HAP-1 (cell line): ENCODE measurements at places on chromosomes 7 and 10.

GRCh38 chr7:34117573-34117972 is 212.2 kb downstream of the BMPER start:
- no peak for DNase-seq

DNA sequence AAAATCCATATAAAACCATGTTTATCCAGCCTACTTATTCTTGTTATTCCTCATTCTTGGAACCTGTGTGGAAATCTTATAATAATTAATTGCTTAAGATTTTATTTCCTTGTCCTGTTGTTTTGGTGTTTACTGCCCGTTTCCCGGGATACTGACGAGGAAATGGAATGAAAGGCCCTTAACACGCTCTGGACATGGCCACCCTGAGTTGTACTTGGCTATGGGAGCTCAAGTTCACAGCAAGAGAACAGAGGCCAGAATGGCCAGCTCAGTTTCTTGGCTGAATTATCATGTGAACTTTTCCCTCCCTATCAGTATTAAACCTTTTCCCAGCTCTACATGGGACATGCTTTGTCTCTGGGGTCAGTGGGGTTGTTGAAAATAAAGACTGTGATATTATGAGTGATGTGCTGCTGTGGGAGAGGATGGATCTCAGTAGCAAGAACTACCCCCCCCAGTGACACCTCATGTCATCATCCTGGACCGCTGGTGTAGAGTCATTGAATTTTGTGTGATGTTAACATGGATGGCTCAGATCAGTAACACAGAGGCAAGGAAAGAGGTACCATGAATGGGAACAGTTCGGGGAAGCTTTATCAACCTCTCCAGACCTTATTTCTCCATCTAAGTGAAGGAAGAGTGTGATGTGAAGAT is 87.0 kb upstream of the IGFBP3 start:
- no peak for DNase-seq

- DNase-seq, result peak; percentile 69
Measured at GRCh38 chr10:42836771-42837468, 54.3 kb downstream of the BMS1 start.

DNA sequence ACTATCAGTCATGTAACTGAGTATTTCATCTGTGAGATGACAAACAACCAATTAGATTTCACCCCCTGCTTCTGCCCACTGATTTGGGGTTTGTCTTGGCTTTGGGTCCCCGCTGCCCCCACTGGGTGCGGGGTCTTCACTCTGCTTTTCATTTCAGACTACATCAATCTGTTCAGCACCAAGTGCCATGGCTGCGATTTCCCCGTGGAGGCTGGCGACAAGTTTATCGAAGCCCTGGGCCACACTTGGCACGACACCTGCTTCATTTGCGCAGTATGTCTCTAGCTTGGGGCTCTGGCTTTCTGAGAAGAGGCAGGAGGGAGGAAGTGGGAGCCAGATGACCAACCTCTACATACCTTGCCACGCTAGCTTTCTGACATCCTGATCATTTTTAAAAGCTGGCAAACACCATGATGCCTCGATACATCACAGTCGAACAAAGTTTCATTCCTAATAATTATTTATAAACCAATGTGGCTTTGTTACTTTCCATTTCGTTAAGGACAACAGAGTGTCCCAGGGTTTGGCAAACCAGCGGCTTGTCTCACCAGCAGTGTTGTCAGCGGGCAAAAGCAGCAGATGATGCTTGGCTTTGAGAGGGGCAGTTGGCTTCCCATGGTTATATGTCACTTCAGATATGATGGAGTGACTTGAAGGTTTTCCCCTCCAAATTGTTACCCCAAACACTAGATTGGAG is 30.3 kb upstream of the BMPR1A start:
- DNase-seq, result no peak

DNA sequence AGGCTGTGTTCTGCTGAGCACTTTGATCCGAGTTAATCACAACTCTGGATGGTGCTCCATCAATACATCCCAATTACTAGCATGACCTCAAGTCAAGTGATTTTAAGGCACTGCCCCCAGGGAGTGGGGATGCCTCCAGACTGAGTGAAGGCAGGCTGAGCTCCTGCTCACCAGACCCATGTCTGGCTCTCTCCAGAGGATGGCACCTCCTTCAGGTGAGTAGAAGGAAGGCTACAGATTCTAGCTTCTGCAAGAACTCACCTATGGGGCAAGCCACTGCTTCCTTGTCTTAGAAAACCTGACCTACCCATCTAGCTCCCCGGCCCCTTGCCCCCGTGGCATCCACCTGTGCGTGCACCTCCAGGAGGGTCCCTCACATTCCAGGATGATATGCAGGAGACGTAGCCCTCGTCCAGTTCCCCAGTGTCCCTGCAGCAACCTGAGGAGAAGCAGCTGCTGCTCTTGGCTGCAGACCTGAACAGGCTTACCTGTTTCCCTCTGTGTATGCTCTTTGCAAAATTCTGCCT is 390.3 kb downstream of the GRID1 start:
- no peak for DNase-seq

GRCh38 chr10:102408728-102409603 is 9.6 kb downstream of the PSD start:
- DNase-seq, result peak; percentile 51

DNA sequence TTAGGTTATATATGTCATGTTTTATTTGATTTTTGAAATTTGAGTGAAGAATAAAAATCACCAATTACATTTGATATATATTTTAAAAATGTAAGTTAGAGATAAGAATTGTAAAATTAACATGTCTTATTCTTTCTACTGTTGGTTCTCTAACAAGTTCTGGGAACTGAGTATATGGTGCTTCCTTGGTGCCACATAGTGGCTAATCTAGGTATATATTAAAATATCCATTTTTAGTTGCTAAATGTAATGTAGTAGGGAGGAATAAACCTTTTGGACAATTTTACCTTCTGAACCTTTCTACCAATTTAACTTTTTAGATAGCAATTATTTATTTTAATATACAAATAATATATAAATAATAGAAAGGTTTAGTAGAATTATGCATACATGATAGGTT is 17.5 kb downstream of the CFAP69 start:
- peak; percentile 47 for DNase-seq

- DNase-seq, result no peak
Measured at GRCh38 chr10:19453967-19454366, 362.3 kb upstream of the PLXDC2 start.

DNA sequence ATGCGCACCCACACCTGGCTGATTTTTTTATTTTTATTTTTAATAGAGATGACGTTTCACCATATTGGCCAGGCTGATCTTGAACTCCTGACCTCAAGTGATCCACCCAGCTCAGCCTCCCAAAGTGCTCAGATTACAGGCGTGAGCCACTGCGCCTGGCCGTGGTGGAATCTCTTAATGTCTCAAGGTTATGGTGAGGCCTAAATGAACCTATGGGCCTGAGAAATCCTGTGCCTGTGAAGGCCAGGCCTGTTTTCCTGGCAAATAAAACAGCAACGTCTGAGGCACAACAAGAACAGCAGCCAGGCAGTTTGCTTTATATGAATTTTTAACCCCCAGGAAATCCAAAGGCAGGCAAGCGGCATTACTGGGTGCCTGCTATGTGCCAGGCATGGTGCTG is 297.5 kb upstream of the ZMIZ1 start:
- DNase-seq, result no peak

- DNase-seq, result no peak
Measured at GRCh38 chr7:108598914-108599580, 29.4 kb downstream of the DNAJB9 start.

- no peak for DNase-seq
Measured at GRCh38 chr7:52656098-52656497, 379.3 kb upstream of the POM121L12 start.

- DNase-seq, result no peak
Measured at GRCh38 chr10:44921061-44921460, 9.9 kb downstream of the TMEM72 start.

- DNase-seq, result no peak
Measured at GRCh38 chr10:89644691-89644966, 413 bp downstream of the PANK1 start.

DNA sequence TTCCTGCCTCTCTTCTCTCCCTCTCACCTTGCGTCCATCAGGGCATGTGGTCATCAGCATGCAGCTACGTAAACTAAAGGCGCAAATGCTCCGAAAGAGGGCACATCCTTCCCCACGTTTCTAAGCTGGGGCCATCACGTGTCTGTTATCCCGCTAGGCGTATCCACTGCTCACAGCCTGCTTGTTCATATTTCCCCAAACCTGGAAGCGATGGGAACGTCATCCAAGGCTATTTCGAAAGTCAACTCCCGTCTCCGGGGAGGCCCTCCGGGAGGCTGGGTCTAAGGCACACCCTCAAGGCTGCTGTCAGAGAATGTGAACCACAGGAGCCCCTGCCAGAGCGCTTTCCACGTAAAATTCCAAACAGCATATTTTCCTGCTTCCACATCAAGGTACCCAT is 199.2 kb downstream of the DIP2C start:
- no peak for DNase-seq

- DNase-seq, result no peak
Measured at GRCh38 chr10:23363793-23364135, 19.2 kb upstream of the C10orf67 start.

DNA sequence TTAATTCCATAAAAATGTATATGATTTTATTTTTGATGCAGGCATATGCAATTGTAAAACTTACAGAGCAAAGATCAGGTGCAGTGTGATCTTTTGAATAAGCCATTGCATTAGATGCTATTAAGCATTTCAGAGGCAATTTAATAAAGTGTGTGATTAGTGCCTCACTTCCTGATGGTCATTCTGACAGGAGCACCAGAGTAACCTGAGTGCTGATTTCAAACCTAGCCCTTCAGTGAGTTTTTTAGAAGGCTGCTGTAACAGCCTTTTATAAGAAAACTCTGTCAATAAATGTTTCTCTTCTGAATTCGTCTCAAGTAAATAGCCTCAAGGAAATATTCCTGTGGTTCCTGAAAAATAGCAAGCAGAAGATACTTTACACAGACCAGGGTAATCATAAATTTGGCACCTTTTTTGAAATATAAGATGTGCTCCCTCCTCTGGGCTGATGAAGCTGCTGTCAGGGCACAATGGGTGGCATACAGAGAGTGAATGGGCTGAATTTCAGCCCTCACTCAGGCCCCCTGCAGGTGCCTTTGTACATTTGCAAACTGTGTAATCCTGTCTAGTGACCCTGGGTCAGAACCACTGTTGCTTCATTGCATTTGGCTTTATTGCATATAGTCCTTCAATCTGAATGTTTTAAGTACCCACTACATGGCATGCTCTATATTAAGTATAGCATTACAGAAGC is 193.7 kb upstream of the CSTF2T start:
- peak; percentile 8 for DNase-seq

- no peak for DNase-seq
Measured at GRCh38 chr10:88886557-88886956, 6.5 kb downstream of the STAMBPL1 start.

DNA sequence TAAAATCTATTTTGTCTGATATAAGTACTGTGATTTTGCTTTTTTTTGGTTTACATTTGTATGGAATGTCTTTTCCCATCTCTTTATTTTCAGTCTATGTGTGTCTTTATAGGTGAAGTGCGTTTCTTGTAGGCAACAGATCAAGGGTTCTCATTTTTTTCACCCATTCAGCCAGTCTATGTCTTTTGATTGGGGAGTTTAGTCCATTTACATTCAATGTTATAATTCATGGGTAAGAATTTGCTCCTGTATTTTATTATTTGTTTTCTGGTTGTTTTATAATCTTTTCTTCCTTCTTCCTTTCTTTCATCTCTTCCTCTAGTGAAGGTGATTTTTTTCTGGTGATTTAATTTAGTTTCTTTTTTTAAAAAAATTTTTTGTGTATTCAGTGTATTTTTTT is 104.8 kb upstream of the TMEM229A start:
- no peak for DNase-seq

- DNase-seq, result no peak
Measured at GRCh38 chr7:68173513-68173912, 1176.9 kb downstream of the TYW1 start.

- DNase-seq, result peak; percentile 34
Measured at GRCh38 chr10:74213571-74214162, 62.6 kb downstream of the ADK start.

DNA sequence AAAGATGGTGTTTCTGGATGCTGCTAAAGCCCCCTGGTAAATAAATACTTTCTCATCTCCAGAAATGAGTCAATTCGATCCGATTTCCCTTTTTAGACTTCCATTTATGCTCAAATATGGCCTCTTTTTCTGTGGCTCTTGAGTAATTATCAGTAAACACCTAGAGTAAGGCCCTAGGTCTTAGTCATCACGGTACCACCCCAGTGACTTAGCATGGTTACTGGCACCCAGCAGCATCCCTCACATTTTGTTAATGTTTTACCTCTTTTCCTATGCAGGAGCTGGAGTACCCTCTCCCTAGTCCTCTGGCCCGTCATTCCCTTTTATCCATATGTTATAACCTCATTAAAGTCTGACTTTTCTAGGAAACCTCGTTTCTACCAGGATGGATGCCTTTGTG is 19.5 kb downstream of the CHN2 start:
- DNase-seq, result no peak

- DNase-seq, result no peak
Measured at GRCh38 chr7:141097430-141097829, 23.6 kb downstream of the TMEM178B start.

DNA sequence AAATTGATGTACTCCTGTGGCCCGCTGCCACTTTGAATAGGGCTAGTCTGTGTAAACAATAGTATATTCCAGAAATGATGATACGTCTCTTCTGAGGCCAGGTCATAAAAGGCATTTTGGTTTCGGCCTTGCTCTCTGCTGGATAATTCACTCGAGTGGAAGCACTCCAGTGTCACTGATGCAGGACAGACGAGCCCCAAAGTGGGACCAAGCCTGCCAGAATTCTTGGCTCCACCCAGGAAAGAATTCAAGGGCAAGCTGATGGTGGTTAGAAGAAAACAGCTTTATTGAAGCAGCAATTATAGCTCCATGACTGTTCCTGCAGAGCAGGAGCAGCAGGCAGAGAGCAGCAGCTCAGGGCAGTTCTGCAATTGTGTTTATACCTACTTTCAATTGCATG is 717.6 kb downstream of the GRM8 start:
- no peak for DNase-seq

DNA sequence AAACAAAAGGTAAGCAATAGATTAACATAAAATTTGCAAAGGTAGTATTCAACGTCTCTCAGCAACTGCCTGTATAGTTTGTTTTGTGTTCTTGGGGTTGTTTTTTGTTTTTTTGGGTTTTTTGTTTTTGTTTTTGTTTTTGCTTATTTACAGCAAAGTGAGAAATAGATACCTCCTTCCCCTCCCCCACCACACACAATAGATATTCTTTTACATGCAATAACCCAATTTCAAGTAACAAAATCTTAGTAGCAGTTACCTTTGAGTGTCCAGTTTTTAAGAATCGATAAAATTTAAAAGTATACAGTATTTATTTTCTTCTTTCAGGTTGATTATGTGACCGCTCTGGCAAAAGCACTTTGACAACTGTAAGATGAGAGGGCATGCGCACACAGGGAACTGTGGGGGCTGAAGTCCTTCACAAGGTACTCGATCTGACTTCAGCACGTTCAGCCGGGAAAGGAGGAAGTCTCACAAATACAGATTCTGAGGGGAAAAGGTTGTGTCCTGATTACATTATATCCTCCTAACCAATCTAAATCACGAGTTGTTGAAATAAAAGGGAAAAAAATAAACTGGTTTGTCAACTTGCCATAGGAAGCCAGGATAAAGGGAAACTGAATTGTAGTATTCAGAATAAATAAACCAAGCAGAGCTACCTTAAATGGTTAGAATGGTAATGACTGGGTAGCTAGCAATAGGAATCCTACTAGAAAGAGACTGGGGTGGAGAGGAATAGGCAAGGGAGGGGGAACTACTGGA is 47.8 kb downstream of the CPEB3 start:
- DNase-seq, result peak; percentile 63

- no peak for DNase-seq
Measured at GRCh38 chr10:55495555-55495954, 694.5 kb upstream of the PCDH15 start.

- DNase-seq, result no peak
Measured at GRCh38 chr7:2374830-2375728, 20.5 kb downstream of the EIF3B start.
